ENCODE measurements at places on chromosomes 5 and 9. TPM values are rescaled to one million over a fixed set of nuclear protein-coding genes. Genes with fewer than 3 reads are reported as not detected.

DNA sequence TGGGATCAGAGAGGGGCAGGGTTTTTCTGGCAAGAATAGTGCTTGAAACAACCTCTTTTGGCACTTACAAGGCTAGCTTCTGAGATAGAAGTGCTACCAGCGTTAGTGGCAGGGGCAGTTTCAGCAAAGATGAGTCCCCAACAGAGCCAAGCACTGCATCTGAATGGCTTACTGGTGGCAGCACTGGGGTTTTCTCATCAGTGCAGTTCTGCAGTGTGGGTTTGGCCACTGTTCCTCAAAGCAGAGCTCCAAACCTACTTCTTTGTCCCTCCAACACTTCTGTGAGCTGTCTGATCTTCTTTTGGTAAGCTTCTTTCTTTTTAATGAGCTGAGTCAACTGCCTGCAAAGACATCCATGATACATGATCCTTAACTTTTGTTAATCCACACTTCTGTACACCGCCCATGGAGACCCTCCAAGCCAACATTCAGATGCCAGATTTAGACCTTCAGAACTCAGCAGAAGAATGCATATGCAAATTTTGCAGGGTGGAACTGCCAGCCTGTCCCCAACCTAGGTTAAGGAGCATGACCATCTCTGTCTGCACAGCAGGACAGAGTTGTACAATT, 29.9 kb upstream of the FSTL4 start:
- DNase-seq, result no peak

- peak; percentile 42 for DNase-seq
Measured at GRCh38 chr5:132225165-132226032, 2.3 kb downstream of the P4HA2 start.

- peak; percentile 22 for DNase-seq
Measured at GRCh38 chr5:174311531-174312269, 266.2 kb downstream of the NSG2 start.

GRCh38 chr9:87578625-87579024, 81.0 kb downstream of the DAPK1 start:
- no peak for DNase-seq

Gene BSPRY
- total RNA-seq, result 0.13 TPM

DNA sequence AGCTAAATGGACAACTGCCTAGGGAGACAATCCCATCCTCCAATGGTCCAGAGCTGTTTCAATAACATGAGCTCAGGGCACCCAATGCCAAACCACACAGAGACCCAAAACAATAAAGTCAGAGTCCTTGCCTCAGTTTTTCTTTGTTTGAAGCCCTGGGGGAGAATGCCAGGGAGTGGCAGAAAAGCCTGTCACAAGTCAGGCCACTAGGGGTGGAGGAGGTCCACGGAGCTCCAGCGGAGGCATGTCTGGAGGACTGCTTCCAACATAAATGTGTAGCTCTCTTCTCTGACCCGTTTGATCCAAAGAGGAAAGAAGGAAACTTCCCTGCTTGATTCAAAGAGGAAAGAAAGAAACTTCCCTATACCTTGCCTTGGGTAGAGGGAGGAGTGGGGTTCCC, 175.3 kb downstream of the HSPA4 start:
- no peak for DNase-seq

DNA sequence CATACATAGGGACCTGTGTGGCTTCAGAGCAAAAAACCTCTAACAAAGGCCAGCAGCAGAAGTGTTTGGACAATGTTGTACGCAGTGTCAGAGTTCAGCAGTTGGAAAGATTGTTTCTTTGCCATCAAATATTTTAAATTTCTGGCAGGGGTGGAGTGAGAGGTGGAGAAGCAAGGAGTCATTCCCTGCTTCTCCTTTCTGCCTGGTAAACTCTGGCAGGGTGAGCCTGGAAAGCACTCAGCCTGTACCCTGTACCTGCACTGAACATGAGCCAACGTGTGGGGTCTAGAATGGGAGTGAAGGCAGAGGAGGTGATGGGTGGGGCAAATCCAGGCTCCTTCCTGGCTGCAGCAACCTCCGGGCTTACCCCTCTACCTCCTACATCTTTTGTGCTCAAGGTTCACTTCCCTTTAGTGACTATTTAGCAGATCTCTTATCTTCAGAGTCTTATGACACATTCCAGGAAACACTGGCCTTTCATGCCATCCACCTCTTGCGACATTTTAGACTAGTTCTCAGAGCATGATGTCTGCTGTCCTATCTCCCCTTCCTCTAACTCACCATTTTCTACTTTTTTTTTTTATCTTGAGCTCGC, 445.0 kb upstream of the PIK3R1 start:
- no peak for DNase-seq

DNA sequence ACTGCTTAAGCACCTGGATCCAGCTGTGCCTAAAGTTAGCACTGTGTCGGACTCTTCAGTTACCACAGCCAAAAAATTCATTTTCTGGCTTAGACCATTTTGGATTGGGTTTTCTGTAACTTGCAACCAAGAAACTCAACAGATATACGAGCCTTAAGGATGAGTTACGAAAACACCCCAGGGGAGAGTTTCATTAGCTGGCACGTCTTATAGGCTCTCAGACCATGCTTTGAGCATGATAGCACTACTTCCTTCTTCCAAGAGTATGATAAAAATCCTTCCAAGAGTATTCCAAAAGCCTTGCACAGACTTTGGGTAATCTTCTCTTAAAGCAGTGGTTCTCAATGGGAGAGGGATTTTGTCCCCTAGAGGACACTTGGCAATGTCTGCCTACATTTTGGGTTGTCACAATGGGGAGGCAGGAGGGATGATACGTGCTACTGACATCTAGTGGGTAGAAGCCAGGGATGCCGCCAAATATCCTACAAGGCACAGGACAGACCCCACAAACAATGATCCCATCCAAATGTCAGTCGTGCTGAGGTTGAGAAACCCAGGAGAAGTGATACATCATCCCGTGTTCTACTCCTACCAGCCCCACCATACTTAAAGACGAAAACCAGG, 64.8 kb downstream of the SMIM23 start:
- no peak for DNase-seq

DNA sequence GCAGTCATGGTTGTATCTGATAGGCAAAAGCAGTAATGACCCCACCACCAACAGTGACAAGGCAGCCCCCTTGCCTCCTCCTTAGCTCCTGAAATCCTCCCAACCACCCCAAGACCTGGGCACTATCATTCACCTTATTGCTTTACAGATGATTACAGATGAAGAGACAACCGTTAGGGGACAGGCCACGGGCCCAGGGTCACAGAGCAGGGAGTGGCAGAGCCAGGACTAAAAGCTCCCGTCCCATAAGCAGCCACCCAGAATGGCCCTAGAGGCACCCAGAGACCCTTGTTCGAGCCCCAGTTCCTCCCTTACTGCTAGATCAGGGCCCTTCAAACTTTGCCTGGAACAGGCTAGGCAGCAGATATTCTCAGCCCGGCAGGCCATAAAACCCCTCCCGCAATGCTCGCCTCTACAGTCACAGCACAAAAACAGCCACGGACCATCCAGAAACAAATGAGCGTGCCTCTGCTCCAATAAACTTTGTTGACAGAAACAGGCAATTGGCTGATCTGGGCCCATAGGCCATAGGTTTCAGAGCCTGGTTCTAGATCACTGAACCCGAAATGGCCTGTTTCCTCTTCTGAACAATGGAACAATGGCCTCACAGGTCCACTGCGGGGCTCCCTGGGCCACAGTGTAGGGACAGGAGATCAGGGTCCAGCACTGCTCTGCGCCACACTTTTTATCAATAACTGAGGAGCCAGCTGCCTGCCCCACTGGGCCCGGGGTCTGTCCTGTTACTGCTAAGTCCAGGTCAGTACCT, 67.0 kb downstream of the LRSAM1 start:
- no peak for DNase-seq

Data from naive thymus-derived CD4-positive, alpha-beta T cell (primary cell).